ENCODE measurements at places on chromosomes 2 and 18. TPM values are rescaled to one million over a fixed set of nuclear protein-coding genes. Genes with fewer than 3 reads are reported as not detected.
A peak's percentile ranks its signal among the peaks of the same experiment; 100 is the strongest.

CFAP221 gene
- not detected for total RNA-seq

DNA sequence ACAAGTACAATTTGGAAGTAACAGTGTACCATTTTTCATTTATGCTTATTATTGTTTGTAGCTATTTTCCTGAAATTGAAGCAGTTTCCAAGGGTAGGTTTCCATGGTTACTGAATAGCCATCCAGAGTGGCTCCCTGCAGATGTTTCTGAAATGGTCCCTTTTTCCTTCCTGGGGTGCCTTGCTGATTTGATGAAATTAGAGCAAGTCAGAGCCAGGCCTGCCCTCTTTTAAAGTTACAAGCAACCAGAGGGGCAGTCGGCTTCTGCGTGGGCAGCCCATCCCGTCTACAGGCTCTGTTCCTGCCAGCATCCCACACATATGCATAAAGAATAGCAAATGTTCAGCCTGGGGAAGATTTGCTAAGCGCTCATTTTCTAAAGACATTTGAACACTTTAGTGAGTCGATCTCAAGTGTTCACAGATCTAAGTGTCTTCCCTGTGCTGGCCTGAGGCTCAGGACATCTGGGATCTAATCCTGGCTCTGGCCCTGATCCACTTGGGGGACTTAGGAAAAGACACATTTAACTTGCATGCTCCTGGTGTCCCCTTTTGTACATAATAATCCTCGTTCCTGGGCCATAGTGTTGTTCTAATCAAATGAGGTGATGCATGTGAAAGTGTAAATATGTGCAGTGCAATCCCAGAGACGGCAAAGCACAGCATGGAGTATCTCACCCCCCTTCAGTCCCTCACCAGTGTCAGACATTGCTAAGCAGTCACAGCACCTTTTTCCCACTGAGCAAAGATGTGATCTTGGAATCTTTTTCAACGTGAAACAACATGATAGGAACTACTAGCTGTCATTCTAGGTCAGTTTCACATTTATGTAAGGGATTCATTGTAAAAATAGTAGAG is 92.2 kb downstream of the STPG4 start:
- H3K36me3 ChIP-seq, result no peaks in the 10 kb centered on the region
- no peaks in the 10 kb centered on the region for H3K27me3 ChIP-seq
- peaks cover 15% of the 10 kb centered on the region for H3K4me1 ChIP-seq
- DNase-seq, result no peak
- H3K4me3 ChIP-seq, result no peak overlapping the region

GRCh38 chr2:23312996-23313606 is 71.9 kb upstream of the KLHL29 start:
- peak; percentile 55 for DNase-seq
- H3K27me3 ChIP-seq, result no peaks in the 10 kb centered on the region
- no peak overlapping the region for H3K27ac ChIP-seq
- H3K4me1 ChIP-seq, result no peaks in the 10 kb centered on the region
- H3K36me3 ChIP-seq, result no peaks in the 10 kb centered on the region
- H3K4me3 ChIP-seq, result no peak overlapping the region

GRCh38 chr2:151782378-151783132 is 45.7 kb downstream of the ARL5A start:
- DNase-seq, result no peak
- no peak overlapping the region for H3K27ac ChIP-seq
- H3K4me3 ChIP-seq, result no peak overlapping the region
- H3K4me1 ChIP-seq, result no peaks in the 10 kb centered on the region

DNA sequence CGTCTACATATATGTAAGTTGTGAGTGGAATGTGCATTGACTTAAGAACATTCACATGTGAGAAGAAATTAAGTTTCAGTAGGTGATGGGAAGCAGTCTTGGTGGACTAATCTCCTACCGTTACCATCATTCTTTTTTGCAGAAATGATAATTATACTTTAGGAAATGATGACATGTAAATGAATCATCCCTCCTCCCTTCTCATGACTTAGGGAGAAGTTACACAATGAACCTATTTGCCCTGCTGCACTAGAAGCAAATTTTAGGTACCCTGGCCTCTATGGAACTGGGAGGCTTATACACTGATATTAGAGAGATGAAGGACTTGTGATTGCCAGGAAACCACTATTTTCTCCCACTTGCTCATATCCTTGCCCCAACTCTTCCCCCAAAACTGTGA is 214.2 kb downstream of the CALCRL start:
- H3K27me3 ChIP-seq, result no peaks in the 10 kb centered on the region
- H3K27ac ChIP-seq, result no peak overlapping the region
- DNase-seq, result peak; percentile 1
- H3K36me3 ChIP-seq, result no peaks in the 10 kb centered on the region
- H3K4me1 ChIP-seq, result peaks cover 5% of the 10 kb centered on the region

DNA sequence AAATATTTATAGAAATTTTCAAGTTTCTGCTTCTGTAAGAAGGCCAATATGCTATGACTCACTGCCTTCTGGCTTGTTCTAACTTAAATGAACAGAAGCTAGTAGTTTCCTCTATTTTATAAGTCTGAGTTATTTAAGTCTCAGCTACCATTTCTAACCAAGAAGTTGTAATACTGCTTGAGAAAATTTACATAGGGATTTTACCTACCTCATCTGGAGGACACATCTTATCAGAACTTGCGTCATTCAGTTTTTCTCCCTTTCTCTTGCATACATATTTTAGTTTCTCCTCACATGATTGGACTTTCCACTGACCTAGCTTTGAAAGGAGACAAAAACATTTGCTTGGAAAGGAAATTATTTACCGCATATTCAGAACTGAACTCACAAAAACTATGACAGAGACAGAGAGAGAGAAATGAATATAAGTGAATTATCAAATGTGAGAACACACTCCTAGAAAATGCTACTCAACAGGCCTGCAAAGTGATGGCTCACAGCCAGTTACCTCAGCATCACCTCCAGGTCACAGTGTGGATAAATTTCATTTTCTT is 81.1 kb upstream of the CD302 start:
- DNase-seq, result peak; percentile 6
- H3K4me3 ChIP-seq, result no peak overlapping the region
- no peaks in the 10 kb centered on the region for H3K4me1 ChIP-seq
- no peaks in the 10 kb centered on the region for H3K36me3 ChIP-seq

DNA sequence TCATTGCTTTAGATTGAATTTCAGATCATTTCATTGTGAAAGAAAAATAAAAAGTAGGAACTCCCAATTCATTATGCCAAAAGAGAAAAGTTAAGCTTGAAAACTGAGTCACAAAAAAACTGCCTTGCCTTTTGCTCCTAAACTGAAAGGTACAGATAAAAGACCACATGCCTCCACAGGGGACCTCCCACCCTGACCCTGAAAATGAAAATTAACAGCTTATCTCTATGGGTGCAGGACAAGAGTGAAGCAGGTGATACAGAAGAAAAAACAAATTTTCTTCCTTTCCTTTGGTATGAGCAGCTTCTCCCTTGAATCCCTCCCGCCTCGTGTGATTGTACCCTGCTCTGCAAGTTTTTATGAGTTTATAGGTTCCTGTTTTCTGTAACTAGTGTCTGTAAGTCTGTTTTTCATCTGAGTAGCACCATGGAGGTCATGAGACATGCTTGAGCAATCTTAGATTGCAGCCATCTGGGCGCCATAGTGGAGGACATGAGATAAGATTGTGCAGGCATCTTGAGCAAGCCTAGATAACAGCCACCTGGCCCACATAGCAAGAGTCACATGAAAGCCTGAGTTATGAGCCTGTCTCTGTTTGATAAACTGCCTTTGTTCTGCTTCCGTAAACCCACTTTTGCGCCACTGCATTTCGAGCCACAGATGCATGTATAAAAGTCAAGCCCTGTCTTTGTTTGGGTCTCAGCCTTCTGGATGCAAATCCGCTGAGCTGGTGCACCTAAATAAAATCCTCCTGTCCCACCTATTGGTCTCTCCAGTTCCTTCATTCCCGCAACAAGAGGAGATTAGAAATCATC is 56.2 kb upstream of the DYNC1I2 start:
- no peaks in the 10 kb centered on the region for H3K36me3 ChIP-seq
- no peak overlapping the region for H3K4me3 ChIP-seq
- no peak overlapping the region for H3K27ac ChIP-seq
- H3K4me1 ChIP-seq, result no peaks in the 10 kb centered on the region

TMEM200C gene
- total RNA-seq, result 0.07 TPM

DNA sequence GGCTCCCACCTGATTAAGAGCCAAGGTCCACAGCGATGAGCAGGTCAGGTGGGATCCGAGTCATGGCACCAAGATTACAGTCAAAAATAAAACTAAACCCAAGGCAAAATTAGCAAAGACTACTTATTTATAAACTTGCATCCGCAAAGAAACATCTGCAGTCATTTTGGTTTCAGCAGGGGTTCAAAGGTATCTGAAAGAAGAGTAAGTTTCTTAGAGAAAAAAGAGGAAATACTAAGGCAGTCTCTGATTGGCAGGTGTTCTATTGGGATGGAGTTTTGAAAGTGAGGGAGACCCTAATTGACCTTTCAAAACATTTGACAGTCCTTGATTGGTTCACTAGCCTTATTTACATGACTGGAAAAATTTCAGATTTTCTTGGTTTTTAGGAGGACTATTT is 11.0 kb upstream of the PLB1 start:
- no peaks in the 10 kb centered on the region for H3K36me3 ChIP-seq
- H3K4me1 ChIP-seq, result no peaks in the 10 kb centered on the region
- H3K4me3 ChIP-seq, result no peak overlapping the region
- no peak overlapping the region for H3K27ac ChIP-seq

- H3K27me3 ChIP-seq, result peaks cover 20% of the 10 kb centered on the region
- no peak overlapping the region for H3K27ac ChIP-seq
- no peak for DNase-seq
- no peak overlapping the region for H3K4me3 ChIP-seq
These were observed 28.6 kb upstream of the FHL2 start for GRCh38 chr2:105427485-105427884.

PER2 gene
- 3.8 TPM for total RNA-seq

NLRC4 gene
- not detected for total RNA-seq

POTEJ gene
- total RNA-seq, result not detected

LIMS3 gene
- total RNA-seq, result 17.8 TPM

SERPINB7 gene
- total RNA-seq, result not detected

DNA sequence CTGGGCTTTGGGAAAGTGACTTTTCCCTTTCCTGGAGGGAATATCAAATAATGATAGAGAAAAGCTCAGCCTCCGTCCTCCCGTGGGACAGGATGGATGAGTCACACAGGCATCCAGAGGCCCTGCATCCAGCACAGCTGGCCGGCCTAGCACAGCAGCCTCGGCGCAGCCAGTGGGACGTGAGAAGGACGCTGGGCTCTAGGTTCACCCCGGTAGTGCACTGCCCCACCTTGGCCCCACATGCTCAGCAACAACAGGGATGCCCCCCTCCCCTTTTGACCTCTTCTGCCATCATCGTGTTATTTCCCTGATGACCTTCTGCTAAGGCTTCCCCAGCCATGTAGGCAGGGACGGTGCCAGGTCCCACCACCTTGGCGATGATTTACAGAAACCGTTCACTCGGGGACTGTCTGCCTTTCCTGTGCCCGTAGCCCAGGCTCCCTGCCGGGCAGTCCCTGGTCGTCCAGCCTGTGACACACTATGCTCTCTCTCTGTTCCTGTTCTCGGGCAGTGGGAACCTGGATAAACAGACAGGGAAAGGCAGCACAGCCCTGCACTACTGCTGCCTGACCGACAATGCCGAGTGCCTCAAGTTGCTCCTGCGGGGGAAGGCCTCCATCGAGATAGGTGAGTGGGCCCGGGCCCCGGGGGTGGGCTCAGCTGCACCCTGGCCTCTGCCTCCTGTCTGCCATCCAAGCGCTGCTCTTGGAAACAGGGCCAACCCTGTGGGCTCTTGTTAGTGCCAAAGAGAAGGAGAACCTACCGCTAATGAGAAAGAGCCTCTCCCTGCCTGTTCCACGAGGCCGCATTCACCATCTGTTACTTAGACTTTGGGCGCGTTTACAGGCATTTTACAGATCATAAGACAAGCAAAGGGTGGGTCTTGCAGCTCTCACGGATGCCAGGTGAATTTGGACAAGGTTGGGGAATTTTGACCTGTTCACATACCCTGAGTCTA is 44.6 kb downstream of the ITGB1BP1 start:
- DNase-seq, result peak; percentile 60
- H3K4me1 ChIP-seq, result peaks cover 12% of the 10 kb centered on the region
- peaks cover 35% of the 10 kb centered on the region for H3K36me3 ChIP-seq
- no peaks in the 10 kb centered on the region for H3K27me3 ChIP-seq
- peak overlapping the region; percentile 73 for H3K27ac ChIP-seq

GRCh38 chr2:39550701-39551285 is 113.7 kb upstream of the MAP4K3 start:
- no peaks in the 10 kb centered on the region for H3K27me3 ChIP-seq
- no peak overlapping the region for H3K4me3 ChIP-seq
- DNase-seq, result peak; percentile 78
- peak overlapping the region; percentile 57 for H3K27ac ChIP-seq
- H3K36me3 ChIP-seq, result no peaks in the 10 kb centered on the region
